Endothelial cell of umbilical vein (primary cell): ENCODE measurements at places on chromosomes 5 and 9. TPM values are rescaled to one million over a fixed set of nuclear protein-coding genes. Genes with fewer than 3 reads are reported as not detected.

GRCh38 chr5:24817966-24818365, 173.2 kb upstream of the CDH10 start:
- DNase-seq = no peak

GRCh38 chr9:118038713-118039112, 334.5 kb downstream of the TLR4 start:
- no peak for DNase-seq

DNA sequence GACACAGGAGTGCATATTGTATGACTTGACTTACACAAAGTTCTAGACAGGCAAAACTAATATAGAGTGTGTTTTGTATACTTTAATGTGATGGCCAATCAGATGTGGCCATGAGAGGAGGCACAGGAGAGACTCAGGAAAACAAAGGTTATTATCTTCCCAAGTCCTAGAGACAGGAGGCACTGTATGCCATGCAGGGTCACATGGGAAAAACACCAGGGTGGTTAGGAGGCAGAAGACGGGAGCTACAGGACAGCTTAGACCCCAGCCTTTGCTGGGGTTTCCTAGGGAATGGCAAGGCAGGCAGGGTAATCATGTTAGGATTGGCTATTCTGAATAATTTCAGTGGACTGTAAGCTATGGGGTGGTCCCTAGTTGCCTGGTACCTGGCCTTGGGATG, 16.2 kb downstream of the TRPM3 start:
- no peak for DNase-seq

DNA sequence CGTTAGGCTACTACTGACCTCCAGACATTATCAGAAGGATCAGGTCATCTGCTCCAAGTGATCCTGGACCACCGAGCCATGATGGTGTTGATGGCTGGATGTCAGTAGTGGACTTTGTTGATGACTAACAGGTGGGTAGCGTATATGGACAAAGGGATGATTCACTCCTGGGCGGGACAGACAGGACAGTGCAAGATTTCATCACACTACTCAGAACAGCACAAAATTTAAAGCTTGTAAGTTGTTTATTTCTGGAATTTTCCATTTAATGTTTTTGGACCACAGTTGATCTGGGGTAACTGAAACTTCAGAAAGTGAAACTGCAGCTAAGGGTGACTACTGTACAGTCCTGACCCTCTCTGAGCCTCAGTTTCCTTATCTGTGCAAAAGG, 12.7 kb downstream of the PDGFRB start:
- DNase-seq = no peak

DNA sequence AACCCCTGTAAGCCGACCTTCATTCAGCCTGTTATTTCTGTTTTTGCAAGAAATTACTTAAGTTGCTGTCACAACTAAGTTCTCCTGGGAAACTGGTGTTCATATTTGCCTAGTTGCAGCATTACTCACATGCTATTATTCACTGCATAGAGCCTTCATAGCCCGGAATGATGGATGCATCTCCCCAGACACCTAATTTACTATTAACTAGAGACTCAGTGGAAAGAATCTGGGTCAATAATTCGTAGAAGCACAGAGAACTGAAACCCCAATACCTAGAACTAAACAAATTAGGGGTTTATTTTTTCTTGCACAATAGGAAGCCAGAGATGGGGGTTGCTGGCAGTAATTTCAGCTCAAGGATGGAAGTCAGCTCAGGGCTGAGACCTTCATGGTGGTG, 45.7 kb upstream of the FAM170A start:
- no peak for DNase-seq

DNA sequence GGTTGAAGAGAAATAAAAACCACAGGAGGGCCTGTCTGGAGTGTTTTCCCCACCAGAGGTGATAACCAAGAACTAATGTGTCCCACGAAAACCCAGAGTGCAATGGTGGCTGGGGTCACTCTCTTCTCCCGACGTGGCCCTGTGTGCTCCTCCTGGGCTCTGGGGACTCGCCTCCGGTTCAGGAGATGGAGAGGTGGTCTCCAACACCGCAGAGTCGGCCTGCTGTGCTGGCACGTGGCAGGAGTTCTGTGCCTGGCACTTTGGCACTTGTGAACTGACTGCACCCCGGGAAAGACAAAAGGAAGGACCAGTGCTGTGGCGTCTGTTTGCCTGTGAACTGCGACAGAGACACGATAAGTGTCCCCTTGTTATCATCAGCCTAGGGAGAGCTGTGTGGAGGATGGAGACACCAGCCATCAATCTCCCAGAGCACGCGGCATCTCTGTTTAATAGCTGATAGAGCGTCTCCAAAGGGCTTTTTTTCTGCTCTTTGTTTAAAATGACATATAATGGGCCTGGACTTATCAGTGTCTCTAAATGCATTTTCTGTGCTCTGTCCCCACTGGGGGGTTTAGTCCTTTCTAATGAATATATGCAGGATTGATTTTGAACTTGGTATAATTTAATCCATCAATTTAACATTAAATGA, 98.3 kb downstream of the MRPL36 start:
- no peak for DNase-seq

DNA sequence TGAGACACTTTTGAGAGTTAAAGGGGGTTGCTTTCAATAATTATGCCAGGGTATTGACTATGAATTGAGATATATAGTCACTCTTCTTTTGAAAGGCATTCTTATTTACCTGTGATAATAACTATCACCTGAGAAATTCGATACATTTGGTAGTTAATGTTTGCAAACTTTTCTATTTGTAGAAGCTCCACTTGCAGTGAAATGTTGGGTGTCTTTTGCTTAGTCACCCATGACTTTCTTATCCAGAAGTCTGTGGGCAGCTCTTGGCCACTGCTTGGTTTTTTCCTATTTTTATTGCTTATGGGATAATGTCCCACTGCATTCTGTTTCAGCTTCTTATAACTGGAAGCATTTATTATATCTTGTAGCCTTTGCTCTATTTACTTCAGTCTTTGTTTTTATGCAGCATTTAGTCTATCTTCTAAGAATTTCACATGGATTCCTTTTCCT, 3.9 kb downstream of the MACIR start:
- DNase-seq = peak; percentile 35

The PCDHA1 gene
- 0.03 and 0.04 TPM in 2 replicates for polyA plus RNA-seq
